ENCODE measurements at places on chromosomes 7 and 10.

- no peak for DNase-seq
Measured at GRCh38 chr10:85668522-85668921, 698.1 kb downstream of the GRID1 start.

- no peak for DNase-seq
Measured at GRCh38 chr10:5464546-5464945, 34.8 kb downstream of the CALML5 start.

DNA sequence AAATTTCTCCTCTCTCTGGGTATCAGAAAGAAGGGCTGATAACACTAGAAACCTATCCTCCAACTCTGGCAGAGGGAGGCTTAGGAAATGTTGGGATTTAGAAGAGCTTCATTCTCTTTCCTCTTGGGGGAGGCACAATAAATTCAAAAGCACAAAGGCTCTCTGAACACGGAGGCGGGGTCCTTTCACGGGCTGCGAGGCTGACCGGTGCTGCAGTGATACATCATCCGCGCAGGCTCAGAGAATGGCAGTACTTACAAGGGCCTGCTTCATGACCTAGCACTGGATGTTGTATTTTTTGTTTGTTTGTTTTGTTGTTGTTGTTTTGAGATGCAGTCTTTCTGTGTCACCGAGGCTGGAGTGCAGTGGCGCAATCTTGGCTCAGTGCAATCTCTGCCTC is 306.2 kb downstream of the SORCS3 start:
- no peak for DNase-seq

- DNase-seq, result no peak
Measured at GRCh38 chr10:44776181-44776580, 135.0 kb upstream of the TMEM72 start.

DNA sequence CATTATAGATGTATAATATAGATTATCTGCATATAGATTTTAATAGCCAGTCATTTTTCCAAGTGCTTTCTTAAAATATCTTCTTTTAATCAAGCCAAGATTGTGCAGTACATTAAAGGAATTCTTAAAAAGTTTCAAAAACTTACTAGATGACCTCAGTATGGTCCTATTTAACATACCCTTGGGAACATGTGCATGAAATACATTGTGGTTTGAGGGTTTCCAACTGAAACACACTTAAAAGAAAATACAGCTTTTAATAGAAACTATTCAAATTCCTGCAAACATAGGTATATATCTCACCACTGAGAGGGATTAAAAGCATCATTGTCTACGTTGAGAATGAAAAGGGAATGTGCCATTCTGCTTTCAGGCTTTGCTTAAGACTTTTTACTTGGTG is 364.9 kb downstream of the SUGCT start:
- DNase-seq, result no peak

DNA sequence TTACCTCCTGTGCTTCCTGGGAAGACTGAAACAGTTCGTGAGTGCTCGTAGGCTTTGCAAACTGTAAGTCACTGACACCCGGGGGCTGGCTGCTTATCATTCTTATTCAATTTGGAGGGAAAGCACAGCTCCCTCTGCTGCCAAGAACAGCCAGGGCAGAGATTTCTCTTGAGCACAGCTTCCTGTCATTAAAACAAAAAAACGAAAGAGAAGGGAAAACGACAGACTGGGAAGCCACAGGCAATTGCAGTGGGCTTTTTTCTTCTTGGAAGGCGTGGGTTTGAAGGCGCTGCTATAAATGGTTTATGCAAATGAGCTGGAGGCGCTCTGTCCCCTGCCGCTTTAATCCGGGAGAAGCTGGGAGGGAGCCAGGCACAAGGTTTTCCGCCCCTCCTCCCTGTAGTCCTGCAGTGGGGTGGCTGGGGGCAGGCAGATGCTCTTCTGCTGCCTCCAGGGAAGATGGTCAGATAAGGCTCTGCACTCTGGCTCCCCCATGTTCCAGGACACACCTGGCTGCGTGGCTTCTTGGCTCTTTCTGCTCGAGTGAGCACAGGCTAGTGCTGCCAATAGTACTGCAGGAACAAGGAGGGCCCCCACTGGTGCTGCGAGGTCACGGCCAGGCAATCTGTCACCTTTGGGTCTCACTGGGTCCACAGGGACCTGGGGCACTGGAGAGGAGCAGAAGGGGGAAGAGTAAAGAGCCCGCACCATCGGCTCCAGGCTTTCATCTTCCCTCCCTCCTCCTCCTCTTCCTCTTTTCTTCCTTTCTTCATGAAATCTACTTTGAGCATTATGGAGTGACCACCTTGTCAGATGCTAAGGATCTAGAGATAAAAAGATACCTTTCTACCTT is 49.5 kb downstream of the NEURL1 start:
- no peak for DNase-seq

GRCh38 chr10:95346715-95347401 is 56.1 kb upstream of the PDLIM1 start:
- no peak for DNase-seq

DNA sequence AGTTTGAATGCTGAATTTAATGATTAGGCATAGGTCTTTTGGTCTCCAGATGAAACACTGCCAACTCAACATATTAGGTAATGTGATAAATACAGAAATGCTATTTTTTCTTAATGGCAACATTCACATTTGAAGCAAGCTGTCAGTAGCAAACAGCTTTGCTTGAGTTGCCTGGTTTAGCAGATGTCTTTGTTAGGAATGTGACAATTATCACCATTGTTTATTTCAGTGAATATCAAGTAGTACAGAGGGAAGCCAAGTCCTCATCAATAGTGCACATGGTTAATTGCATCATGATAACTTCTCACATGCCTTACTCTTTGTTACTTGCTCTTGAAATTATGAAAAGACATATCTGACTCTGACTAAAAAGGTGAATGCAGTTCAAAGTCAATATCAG is 23.7 kb upstream of the SEPTIN7 start:
- DNase-seq, result no peak

- DNase-seq, result no peak
Measured at GRCh38 chr10:91788527-91788926, 9.7 kb upstream of the TNKS2 start.

DNA sequence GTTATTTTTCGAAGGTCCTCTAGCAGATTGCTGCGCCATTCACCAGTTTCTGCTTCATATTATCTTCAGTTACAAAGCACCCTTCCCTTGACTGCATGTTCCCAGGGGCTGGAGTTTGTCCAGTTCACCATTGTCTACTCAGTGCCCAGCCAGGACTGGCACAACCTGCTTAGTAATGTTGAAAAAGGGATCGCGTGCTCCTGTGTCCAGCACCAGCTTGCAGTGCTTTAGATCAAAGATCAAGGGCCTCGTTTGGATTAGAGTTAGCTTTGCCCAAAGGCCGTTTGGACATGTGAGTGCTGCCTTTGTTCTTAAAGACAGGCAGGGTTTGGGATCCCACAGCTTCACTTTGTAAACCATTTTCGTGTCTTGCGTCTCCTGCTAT is 867 bp downstream of the ATP6V0E2 start:
- no peak for DNase-seq

DNA sequence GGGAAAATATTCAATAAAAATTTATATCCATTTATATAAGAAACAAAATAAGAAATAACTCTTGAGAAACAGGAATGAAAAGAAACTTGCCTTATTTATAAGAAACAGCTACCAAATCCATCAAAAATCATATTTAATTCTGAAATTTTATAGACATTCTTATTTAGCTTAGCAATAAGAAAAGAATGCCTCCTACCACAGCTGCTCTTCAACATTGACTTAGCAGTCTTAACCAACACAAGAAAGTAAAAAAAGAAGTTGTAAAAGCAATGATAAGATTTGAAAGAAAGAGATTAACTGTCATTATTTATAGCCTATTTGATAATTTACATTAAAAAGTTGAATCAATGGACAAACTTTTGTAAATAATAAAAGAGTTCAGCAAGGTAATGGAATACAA is 212.8 kb downstream of the ZNF365 start:
- no peak for DNase-seq

DNA sequence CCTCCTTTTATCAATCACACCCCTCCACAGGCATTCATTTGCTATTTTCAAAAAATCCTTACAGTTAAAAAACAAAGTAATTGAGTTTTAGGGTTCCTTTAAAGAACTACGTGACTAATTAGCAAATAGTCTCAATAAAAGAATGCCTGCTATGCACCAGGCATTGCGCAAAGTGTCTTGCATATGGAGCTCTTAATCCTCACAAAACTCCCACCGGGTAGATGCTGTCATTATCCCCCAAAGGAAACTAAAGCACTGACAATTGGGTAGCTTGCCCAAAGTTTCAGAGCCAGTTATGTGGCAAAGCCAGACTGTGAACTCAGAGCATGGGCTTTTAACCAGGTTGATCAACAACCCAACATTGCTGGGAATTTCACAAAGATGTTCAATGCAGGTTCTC is 305.7 kb downstream of the ELMO1 start:
- DNase-seq, result no peak

- DNase-seq, result no peak
Measured at GRCh38 chr10:30199376-30200016, 140.1 kb upstream of the JCAD start.

- DNase-seq, result no peak
Measured at GRCh38 chr10:101967119-101967518, 88.9 kb downstream of the ARMH3 start.

Data from stimulated activated CD8-positive, alpha-beta memory T cell treated with anti-CD3 and anti-CD28 coated beads, Interleukin-12 subunit alpha, Interleukin-12 subunit beta, amount 100 ng/mL, for 1 hour (primary cell).